ENCODE measurements at places on chromosomes 2 and 18.

- DNase-seq = no peak
Observed at GRCh38 chr18:79540161-79540903, 139.3 kb upstream of the CTDP1 start.

DNA sequence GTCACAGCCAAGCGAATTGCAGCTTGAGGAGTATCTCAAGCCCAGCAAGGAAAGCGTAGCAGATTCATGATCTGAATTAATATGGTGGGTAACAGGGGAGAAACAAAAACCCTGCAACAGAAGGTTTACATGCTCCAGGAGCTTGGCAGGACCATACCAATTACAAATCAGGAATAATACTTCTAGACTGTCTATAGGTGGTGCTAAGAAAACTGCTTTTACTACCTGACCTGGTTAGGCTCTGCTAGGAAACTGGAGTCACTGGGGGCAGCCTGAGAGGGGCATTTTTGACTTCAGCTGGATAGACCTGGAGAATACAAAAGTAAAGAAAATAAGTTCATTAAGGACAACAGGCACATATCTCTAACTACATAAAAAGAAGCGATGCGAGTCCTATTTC is 24.6 kb upstream of the SPOPL start:
- DNase-seq = no peak

- no peak for DNase-seq
Observed at GRCh38 chr2:10256031-10256514, 46.6 kb upstream of the HPCAL1 start.

GRCh38 chr2:104812286-104812685 is 41.6 kb upstream of the POU3F3 start:
- DNase-seq = no peak

DNA sequence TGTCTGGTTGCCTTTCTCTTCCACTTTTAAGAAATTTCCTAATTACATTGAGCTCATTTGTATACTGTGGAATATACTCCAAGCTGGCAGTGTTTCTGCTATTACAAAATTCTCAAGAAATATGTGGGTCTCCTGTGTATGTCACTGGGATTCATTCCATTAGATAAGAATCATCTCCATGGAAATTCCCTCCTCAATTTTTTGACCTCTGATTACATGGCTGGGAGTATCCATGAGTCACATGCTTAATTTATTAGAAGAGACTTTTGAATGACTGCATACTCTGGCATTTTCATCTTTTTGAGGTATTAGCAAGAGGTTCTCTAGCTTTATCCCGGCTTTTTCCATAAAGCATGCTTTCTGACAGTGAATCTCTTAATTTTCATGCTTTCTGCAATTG is 665.5 kb upstream of the CNTNAP5 start:
- DNase-seq = no peak

DNA sequence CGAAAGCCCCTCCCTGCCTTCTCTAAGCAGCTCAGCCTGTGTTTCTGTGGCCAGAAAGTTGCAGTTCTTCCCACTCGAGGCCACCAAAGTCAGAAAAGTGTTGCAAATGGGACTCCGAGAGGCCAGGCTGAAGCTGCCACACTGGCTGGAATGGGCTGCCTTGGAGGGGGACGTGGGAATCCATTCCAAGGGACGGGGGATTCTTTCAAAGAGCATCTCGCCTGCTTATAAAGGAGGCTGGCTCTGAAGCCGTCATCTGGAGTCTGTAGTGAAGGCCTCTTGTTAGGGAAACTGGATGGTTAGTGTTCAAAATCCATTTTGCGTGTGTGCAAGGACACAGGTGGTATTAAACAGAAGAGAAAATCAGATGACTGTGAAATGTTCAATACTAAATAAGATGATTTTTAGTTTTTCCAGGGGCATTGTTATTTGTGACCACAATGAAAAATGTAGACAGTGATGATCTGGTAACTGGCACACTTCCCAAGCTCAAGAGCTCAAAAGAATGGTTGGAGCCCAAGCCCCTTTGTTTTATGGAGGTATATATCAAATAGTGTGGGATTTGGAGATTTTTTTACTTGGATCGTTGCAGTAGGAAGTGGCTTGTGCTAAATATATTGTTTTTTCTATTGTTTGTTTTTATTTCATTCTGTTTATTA is 782 bp downstream of the FAM228B start:
- no peak for DNase-seq

GRCh38 chr2:163662141-163662780 is 73.5 kb downstream of the FIGN start:
- no peak for DNase-seq

GRCh38 chr2:173134703-173135102 is 59.1 kb downstream of the MAP3K20 start:
- DNase-seq = no peak

- DNase-seq = no peak
Observed at GRCh38 chr2:17894556-17894955, 16.1 kb downstream of the KCNS3 start.

GRCh38 chr2:35462226-35462998 is 893.2 kb upstream of the CRIM1 start:
- no peak for DNase-seq

DNA sequence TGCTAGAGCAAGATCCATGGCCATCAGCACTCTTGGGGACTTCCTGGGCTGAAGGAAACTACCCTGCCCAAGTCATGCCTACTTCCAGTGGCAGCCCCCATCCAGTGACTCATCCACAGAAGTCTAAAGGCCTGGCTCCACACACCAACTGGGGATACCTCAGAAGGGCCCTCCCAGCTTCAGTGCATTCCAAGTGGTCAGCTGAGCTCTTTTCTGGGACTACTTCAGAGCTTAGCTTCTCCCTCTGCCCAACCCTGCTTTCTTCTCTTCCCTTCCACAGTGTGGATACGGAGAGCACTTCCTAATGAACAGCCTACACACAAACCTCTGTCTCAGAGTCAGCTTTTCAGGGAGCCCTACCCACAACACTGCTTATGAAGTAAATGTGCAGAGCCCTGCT is 66.5 kb downstream of the CLHC1 start:
- DNase-seq = no peak

DNA sequence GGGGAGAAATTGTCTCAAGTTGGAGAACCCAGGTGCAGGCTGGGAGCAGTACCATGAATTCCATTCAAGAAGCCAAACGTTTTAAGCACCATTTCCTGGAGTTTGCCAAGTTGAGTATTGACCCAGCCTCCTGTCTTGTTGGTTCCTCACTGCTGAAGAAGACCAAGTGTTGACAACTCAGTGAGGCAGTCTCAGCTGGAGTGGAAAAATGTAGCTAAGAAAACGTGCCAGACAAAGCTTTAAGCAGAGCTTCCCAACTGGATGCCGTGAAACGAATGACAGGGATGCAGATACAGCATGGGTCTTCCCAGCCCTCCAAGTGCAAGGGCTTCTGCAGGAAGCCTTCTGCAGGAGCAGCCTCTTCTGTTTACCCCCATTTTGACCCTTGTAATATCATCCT is 778 bp upstream of the INPP1 start:
- no peak for DNase-seq

GRCh38 chr2:108115868-108116267 is 123.9 kb upstream of the SULT1C3 start:
- no peak for DNase-seq

DNA sequence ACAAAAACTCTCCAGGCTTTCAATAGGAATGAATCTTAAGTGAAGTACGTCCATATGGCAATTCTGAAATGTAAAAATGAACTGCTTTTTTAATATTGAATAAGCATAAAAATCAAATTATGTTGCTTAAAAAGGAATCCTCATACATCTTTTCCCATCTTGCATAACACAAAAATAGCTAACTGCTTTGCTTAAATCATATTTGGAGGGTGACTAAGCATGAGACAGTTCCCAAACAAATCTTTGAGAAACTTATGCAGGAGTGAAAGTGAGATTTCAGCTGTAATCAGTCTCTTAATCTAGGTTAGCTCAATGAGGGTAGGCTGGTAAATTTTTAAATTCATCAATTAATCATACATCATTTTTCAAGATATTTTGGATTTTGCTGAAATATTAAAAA is 111.5 kb downstream of the MBD5 start:
- no peak for DNase-seq

GRCh38 chr18:2707551-2708168 is 52.1 kb downstream of the SMCHD1 start:
- no peak for DNase-seq

- no peak for DNase-seq
Observed at GRCh38 chr2:118847762-118848172, 319 bp upstream of the EN1 start.

DNA sequence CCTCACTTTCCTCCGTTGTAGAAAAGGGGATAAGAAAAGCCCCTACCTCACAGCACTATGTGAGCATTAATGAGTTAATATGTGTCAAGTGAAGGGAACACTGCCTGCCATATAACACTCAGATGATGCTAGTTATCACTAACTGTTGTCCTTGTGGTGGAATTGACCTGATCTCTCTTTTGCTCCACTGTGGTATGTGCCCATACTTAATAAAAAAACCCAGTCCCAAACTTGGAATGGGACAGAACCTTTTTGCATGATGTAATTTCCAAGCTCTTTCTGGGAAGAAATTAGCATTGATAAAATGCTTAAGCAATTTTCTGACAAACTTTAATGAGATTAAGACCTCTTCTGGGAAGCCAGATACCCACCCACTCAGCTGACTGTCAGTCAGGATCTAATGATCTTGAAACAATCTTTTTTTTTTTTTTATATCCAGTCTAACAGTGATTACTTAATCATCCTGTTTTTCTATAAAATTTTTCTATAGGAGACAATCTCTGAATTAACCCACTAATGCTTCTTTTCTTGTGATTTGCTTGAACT is 158.7 kb downstream of the ZBTB7C start:
- no peak for DNase-seq

GRCh38 chr2:241268306-241268705 is 47.2 kb downstream of the HDLBP start:
- no peak for DNase-seq

DNA sequence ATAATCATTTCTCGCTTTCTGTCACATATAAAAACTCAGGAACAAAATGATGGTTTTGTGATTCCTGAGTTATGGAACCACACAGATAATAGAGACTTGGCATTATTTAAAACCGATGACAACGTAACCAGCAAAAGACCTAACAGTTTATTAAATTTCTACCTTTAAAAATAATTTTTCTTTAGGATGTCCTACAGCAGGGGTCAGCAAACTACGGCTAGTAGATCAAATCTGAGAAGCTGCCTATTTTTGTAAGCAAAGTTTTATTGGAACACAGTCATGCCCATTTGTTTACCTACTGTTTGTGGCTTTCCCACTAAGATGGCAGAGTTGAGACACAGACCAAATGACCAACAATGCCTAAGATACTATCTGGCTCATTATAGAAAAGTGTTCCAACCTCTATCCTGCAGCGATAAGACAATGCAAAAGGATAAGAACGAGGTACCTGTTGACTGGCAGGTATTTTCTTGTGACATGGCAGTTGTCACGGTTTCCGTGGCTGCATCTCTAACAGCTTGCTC is 53.0 kb upstream of the ZFP36L2 start:
- no peak for DNase-seq

GRCh38 chr2:231680285-231680991 is 27.9 kb upstream of the PTMA start:
- no peak for DNase-seq

DNA sequence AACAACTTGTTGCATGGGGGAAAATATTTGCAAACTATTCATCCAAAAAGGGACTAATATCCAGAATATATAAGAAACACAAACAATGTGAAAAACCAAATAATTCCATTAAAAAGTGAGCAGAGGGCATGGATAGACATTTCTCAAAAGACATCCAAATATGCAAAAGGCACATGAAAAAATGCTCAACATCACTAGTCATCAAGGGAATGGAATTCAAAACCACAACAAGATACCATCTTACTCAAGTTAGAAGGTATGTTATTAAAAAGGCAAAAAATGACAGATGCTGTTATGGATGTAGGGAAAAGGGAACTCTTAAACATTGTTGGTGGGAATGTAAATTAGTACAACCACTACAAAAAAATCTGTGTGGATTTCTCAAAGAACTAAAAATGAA is 396.5 kb downstream of the CCDC85A start:
- no peak for DNase-seq

GRCh38 chr2:183219888-183220287 is 95.6 kb downstream of the NUP35 start:
- no peak for DNase-seq

- no peak for DNase-seq
Observed at GRCh38 chr2:138922973-138923563, 142.9 kb upstream of the NXPH2 start.

DNA sequence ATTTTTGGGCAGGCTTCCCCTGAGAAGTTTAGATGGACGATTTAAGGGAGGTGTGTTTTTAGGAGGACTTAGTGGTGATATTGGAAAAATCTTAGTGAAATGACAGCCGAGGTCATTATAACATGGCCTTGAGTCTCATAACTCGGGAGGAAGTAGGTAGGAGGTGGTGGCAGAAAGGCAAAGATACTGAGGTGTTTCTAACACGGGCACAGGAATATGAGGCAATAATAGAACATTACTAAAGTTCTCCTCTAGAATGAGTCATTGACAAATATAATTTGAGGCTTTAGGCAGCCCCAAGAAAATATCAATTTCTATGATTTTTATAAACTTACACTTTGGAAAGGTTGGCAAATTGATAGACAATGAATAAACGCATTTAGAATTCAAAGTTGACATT is 146.1 kb upstream of the ZEB2 start:
- DNase-seq = no peak

DNA sequence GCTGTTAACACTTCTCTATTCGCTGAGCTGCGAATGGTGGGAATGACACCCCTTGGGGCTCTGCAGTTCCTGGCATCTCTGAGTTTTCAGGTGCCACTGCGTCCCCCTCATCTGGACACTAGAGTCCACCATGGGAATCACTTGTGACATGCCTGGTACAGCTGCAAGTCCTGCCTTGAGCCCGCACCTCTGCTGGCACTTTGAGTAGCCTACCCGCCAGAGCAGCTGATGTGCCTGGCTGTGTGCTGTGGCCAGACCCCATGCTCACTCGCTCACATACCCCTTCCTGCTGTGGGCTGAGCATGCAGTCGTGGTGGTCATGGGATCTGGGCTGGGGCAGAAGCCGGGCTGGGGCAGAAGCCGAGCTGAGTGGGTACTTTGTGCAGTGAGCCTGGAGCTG is 117.6 kb downstream of the RND3 start:
- DNase-seq = no peak

- no peak for DNase-seq
Observed at GRCh38 chr2:74290466-74291217, 52.6 kb downstream of the SLC4A5 start.

DNA sequence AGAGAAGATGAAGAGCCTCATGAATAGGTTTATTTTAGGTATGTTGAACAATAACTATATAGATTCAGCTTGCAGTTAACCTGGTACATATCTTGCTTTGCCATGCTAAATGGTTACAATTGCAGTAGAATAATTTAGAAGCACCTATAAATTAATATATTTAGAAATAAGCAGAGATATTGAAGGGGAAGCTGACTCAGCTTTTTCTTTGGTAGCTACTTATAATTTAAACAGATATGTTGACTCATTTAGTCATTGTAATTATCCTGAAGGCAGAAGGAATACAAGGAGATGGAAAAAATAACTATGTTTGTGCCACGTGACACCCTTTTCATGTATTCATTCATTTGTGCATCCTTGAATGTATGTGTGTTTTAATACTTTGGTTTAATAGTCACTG is 755.5 kb downstream of the SUCLG1 start:
- no peak for DNase-seq

- peak; percentile 54 for DNase-seq
Observed at GRCh38 chr2:241123816-241124536, 21.9 kb upstream of the MTERF4 start.
